Ammon's horn (tissue), 1 donor: ENCODE measurements at places on chromosomes 6 and 20.

DNA sequence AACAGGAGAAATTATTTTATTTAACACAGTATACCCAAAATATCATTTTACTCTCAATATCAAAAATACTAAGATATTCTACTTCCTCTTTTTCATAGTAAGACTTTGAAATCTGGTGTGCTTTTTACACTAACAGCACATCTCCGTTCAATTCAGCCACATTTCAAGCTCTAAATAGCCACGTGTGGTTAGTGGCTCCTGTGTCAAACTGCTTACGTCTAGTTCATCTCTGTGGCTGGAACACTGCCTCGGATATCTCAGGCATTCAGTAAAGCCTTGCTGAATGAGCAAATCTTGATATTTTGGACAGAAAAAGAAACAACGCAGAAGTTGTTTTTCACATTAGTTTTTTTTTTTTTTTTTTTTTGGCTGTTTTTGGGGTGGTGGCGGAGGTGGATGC lies 136.1 kb downstream of the EYA4 start:
- no peak for DNase-seq

DNA sequence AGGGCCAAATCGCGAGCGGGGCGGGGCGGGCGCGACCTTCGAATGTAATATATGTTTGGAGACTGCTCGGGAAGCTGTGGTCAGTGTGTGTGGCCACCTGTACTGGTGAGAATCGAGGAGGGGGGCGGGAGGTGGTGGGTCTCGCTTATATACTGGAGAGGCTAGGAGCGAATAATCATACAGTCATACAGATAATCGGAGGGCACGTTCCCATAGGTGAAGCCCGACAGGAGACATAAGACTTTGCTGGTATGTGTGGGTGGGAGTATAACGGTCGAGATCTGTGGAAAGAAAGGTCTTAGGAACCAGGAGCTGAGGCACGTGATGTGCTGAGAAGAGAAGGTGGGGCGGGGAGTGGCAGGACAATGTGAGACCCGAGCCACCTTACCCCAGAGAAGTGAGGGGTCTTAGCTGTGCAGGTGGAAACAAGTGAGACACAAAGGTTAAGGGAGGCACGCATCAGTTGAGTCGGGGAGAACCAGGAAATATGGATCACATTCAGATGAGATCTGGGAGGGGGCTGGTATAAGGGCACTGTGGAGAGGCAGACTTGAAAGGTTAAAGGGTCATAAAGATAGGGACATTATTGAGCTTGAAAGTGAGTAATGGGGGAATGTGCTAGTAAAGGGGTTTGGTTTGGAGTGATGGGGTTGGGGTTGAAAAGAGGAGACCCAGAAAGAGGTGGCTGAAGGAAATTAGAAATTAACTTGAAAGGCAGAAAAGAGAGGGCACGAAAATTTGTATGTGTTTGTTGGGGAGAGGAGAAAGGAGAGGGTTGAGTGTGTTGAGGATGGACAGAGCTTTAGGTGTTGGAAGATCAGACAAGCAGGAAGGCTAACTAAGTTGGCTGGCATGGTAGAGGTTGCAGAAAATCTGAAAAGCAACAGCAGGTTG lies 589 bp downstream of the RNF5 start:
- no peak for DNase-seq

DNA sequence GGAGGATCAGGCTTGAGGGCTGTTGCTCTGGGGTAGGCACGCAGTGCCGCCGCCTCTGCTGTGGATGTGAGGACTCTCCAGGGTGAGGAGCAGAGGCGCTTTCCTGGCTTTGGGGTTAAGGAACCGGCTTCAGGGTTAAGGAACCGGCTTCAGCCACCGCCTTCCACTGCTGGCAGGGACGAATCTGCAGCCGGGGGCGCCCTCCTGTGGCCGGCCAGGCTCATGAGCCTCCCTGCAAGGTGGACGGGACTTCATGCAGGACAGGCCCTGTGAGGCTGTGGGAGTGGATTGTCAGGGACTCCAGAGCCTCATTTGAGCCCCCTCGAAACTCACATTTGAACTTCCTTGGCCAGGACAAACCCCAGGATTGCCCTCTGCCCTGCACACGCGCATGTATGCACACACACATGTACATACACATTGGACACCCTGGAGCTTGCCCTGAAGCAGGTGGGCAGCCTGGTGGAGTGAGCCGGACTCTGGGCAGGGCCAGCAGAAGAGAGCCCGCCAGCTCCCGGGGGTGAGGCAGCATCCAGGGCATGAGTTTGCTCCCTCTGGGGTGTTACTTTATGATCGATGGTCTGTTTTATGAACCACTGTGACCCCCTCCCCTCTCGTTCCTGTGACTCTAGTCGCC lies 146.9 kb downstream of the PHACTR3 start:
- peak; percentile 87 for DNase-seq

- peak; percentile 92 for DNase-seq
These were observed 40.6 kb downstream of the SIRPA start for GRCh38 chr20:1935696-1936366.

- DNase-seq, result no peak
These were observed 82.2 kb upstream of the PMEPA1 start for GRCh38 chr20:57791966-57792365.

- DNase-seq, result no peak
These were observed 55.9 kb upstream of the TRAF3IP2 start for GRCh38 chr6:111661541-111662061.

DNA sequence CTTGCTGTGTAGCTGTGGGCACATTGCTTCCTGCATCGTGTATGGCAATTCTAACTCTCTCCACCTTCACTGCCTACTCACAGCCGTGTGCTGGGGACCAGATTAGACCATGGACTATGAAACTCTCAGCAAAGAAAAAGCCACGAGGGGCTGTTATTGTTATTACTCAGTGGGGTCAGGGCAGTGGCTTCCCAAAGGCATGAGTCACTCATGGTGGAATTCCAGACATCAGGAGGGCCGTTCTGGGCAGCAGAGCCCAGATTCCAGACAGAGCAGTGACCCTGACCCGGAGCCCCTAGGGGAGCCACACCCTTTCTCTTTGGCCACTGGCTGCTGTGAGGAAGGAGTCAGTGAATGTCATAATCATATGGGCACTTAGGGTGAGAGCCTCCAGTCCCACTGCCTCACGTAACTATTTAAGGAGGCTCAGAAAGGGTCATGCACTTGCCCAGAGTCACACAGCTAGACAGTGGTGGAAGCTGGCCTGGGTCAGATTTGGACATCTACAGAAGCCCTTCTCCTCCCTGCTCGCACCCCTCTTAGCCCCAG lies 22.2 kb upstream of the CCN5 start:
- no peak for DNase-seq

DNA sequence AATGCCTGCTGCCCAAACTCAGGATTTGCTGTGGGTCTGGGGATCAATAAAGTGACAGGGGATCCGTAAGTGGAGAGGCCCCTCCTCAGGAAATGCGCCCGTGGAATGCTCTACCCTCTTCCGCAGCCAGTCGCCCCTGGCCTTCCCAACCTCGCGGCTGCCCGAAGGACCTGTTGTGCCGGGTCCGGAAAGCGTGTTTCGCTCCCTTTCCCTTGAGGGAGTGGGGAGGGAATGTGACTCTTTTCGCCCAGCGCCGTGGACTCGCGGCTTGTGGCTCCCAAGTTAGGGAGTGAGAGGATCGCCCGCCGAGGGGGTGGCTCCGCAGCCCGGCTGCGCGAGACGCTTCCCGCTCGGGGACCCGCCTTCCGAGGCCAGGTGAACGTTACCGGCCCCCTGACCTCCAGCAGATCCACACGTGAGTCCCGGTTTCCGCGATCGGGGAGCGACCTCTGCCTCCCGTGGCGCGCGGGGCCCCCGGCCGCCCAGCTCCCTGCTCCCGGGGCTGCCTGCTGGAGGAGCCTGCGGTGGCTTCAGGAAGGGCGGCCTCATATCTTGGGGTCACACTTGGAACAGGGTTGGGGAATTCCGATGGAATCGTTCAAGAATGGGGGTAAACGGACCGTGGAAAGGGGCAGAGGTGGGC lies 666 bp downstream of the TPD52L1 start:
- no peak for DNase-seq

DNA sequence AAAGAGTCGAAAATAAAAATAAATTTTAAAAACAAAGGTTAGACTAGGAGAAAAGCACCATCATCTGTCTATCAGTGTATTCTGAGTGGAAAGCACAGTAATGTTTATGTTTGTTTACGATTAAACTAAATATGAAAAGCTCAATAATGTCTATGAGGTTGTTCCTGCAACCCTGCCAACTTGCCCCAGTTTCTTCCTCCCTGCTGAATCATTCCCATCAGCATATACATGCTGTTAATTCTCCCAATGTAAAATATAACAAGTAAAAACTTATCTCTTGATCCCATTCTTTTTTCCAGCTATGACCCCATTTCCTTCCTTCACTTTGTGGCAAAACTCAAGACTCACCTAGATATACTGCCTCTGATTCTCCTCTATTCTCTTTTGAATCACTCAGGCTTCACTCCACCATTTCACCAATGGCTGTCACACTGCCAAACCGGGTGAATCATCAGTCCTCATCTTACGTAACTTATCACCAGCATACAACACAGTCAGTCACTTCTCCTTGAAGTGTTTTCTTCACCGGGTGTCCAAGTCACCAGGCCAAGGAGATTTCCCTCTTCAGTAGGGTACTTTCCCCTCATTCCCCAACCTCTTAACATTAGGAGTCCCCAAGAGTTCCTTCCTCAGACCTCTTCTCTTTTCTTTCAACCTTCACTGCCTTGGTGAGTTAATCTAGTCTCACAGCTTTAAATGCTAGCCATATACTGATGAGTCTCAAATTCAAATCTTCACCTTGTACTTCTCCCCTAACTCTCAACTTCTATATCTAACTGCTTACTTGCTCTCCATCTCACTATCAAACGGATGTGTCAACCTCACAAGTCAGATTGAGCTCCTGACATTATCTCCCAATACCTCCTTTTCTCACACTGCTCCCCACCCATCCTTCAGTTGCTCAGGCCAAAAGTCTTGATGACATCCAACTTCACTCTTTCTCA lies 6.2 kb downstream of the TMEM242 start:
- DNase-seq, result peak; percentile 70

DNA sequence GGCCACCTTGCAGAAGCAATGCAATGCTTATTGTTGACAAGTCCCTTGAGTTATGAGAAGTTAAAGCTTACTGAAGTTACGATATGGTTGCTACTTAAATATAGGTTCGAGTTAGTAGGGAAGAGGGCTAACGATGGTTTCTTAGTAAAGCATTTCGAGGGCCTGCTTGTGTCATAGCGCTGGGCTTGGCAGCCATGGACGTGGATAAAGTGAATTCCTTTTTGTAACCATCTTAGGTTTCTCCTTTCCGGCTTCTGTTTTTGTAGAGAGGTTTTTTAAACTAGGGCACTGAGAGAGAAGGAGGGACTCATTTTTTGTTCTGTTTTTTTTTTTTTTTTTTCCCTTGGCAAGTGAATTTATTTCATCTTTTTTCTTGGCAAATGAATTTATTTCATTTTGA lies 27.6 kb downstream of the TIAM2 start:
- no peak for DNase-seq

DNA sequence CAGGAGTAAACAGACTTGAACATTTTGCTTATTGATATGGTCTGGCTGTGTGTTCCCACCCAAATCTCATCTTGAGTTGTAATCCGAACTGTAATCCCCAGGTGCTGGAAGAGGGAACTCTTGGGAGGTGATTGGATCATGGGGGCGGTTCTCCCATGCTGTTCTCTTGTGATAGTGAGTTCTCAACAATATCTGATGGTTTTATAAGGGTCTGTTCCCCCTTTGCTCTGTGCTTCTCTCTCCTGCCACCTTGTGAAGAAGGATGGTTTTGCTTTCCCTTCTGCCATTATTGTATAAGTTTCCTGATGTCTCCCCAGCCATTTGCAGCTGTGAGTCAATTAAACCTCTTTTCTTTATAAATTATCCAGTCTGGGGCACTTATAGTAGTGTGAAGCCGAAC lies 40.0 kb downstream of the MYLIP start:
- DNase-seq, result peak; percentile 71

GRCh38 chr20:49281059-49281912 lies 3.4 kb upstream of the ZNFX1 start:
- DNase-seq, result no peak

DNA sequence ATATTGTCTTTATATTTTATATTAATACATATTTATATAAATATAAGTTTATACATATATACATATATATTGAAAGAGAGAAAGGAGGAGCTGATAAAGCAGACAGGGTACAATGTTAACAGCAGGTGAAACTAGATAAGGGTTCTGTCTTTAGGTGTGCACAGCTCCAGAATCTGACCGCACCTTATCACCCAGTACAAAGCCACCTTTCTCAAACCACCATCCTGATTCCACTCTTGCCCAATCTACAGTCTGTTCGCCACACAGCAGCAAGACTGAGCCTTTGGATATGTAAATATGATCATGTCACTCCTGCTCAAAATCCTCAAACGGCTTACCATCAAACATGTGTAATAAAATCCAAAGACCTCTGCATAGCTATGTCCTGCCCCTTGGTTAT lies 34.7 kb upstream of the ASCC3 start:
- DNase-seq, result no peak

GRCh38 chr6:16487996-16488674 lies 249.7 kb downstream of the GMPR start:
- DNase-seq, result no peak

DNA sequence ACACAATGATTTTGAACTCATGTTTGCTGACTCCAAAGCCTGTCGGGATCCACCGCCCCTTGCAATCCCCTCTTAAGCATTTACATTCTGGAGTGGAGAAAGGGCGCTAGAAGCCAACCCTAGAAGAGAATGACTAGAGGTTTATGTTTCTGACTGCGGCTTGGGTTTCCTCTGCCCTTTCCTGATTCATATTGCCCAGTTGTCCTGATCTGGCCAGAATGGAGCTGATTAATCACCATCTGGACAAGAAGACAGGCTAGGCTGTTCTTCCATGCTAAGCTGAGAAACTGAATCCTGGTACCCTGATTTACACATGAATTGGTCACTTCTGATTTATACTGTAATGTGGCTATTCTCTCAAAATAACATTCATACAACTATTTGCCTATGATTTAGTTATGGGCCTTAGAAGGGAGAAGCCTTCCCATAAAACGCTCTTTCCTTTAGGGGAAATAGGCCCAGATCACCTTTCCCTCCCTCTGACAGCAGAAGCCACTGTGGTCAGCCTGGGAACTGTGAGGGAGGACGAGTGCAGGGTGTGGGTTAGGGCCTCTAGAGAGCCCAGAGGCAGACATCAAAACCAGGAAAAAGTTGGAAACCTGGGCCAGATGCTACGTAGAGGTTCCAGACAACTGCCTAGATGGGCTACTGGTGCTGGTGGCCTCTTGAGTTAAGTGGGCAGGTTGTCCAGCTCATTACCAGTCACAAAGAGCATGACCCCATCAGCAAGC lies 199.2 kb upstream of the PRDM1 start:
- DNase-seq, result no peak

DNA sequence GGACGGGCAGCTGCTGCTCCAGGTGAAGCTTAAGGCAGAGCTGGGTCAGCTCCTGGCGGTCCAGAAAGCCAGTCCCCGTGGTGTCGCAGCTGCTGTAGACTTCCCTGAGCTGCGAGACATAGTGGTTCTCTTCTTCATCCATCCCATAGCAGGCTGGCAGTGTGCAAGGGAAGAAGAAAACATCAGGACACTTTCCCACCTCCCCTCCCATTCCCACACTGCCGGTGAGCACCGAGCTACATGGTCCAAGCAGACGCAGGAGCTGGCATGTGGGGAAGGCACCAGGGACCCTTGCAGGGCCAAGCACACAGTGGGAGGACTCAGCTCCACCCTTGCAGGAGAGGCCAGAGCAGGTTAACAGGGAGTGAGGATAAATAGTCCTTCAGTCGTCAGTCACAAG lies 58.9 kb downstream of the NINL start:
- no peak for DNase-seq

- peak; percentile 67 for DNase-seq
These were observed 18.4 kb upstream of the NUP153 start for GRCh38 chr6:17725083-17725482.

GRCh38 chr6:70312165-70312745 lies 9.4 kb upstream of the COL9A1 start:
- DNase-seq, result no peak
